ENCODE measurements at places on chromosomes 1 and 21.

GRCh38 chr21:33245289-33245918, 15.7 kb downstream of the IFNAR2 start:
- DNase-seq = no peak

- peak; percentile 13 for DNase-seq
These were observed 43.7 kb upstream of the RNF11 start for GRCh38 chr1:51192213-51192843.

GRCh38 chr1:87089070-87089736, 174.8 kb downstream of the HS2ST1 start:
- no peak for DNase-seq

- DNase-seq = no peak
These were observed 54.0 kb downstream of the AKT3 start for GRCh38 chr1:243796016-243796415.

DNA sequence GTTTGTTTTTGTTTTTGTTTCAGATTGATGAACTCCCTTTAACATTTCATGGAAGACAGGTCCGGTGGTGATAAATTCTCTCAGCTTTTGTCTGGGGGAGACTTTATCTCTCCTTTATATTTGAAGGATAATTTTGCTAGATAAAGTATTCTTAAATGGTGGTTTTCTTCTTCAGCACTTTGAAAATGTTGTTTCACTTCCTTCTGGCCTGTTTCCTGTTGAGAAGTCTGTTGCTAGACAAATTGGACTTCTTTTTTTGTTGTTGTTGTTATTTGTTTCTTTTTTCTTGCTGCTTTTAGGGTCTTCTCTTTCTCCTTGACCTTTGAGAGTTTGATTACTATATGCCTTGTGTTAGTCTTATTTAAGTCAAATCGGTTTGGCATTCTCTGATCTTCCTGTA, 50.8 kb downstream of the CRP start:
- DNase-seq = no peak
